ENCODE measurements at places on chromosomes 12 and 14.

DNA sequence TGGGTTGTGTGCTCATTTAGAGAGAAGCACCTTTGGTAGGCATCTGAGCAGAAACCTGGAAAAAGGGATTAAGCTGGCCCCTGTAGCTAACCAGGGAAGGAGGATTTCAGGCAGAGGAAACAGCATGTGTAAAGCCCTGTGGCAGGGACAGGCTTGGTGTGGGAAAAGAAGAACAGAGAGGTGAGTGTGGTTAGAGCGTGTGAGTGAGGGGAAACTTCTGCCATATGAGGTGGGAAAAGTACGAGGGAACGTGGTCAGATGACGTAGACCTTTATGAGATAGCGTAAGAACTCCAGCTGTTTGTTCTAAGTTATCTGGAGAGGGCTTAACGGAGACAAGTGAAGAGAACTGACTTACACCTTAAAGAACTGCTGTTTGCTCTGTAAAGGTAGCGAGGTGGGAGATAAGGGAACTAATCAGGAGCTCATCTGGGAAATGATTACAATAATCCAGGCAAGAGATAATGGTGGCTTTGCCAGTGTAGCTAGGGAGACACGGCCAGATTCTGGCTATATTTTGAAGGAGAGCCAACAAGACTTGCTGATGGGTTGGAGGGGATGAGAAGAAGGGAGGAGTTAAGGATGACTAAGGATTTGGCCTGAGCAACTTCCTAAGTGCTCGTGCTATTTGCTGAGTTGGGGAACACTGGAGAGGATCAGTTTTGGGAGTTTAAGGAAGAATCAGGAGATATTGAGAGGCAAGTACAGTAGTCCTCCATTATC is 234.0 kb downstream of the ETNK1 start:
- DNase-seq = no peak

DNA sequence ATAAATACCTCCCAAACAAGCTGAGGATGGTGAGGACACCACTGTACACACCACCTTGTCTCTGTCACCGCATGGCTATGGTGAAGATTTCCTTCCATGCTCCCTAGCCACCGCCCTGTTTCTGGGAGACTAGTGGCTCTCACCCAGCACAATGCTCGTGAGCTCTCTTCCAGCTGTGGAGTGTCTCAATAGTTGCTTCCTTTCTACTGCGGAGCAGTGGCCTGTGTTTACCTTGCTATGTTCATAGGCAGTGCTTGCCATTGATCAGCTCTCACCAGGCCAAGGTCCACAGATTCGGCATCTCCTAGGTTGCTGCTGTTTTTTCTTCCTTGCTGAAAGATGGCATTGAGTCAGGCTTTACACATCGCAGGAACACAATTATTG is 313.6 kb upstream of the RTL1 start:
- DNase-seq = no peak

DNA sequence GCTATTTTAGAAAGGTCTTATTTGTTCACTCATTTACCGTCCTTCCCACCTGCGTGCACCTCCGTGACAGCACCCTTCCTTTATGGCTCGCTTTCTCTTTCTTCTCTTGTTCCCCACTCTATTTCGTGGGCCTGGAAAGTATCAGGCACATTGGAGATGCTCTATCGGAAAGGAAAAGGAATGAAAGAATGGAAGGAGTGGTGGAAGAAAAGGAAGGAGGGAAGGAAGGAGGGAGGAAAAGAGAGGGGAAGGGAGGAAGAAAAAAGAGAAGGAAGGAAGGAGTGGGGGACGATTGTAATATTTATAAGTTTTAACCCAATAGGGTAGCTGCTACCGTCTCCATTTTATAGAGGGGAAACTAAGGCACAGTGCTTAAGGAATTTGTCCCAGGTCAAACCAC is 363.4 kb downstream of the CACNA1C start:
- DNase-seq = no peak

DNA sequence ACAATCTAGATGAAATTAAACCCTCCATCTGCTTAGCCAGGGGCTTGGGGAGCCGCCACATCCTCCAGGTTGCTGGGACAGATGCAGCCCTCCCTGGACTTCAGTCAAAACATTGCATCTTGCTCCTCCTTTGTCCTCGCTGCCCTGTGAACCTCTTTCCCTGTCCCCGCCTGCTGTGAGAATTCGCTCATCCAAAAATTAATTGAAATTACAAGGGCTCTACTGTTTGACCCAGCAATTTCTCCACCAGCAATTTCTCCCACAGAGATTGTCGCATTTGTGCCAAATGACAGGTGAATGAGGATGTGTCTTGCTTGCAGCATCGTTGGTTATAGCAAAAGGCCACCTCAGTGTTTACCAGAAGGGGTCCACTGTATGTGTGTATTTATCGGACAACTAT is 5.0 kb upstream of the POP5 start:
- DNase-seq = no peak

- no peak for DNase-seq
Measured at GRCh38 chr14:52031781-52032180, 37.1 kb downstream of the NID2 start.

DNA sequence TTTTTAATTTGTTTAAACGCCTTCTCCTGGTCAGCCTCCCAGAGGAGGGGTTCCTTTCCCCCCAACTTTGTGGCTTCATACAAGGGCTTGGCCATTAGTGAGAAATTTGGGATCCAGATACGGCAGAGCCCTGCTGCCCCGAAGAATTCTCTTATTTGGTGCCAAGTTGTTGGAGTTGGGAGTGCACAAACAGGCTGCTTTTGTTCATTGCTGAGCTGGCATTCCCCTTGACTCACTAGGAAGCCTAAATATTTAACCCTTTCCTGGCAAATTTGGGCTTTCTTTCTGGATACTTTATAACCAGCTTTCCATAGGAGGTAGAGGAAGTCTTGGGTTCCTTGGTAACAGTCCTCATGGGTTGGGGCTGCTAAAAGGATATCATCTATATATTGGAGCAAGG is 10.3 kb upstream of the ADAM21 start:
- no peak for DNase-seq

GRCh38 chr12:10167599-10167998 is 4.3 kb downstream of the OLR1 start:
- no peak for DNase-seq

- no peak for DNase-seq
Measured at GRCh38 chr12:113697104-113697503, 225.4 kb upstream of the LHX5 start.

- DNase-seq = no peak
Measured at GRCh38 chr12:28611449-28611848, 421.2 kb downstream of the CCDC91 start.

GRCh38 chr12:1796515-1797010 is 23.8 kb upstream of the LRTM2 start:
- DNase-seq = no peak

GRCh38 chr14:63051301-63051700 is 6.0 kb upstream of the KCNH5 start:
- DNase-seq = no peak

- peak; percentile 29 for DNase-seq
Measured at GRCh38 chr12:44127966-44128710, 292.3 kb downstream of the TMEM117 start.

DNA sequence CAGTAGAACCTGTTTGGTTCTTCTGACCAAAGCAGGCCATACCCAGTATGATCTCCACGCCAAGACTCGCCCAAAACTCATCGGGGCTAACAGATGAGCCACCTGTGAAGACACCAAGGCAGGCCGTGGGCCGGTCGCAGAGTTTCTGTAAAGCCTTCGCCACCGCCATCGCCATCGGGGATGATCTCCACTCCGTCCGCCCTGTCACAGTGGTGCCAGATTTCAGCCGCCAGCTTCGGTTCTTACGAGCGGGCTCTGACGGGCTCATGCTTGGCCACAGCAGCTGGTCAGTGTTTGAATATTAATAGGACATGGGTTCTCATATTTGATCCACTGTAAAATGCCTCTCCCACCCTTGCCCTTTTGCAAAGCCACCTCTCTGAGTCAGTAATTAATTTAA is 113.2 kb upstream of the TMEM132D start:
- no peak for DNase-seq

GRCh38 chr14:99790978-99791376 is 2.2 kb upstream of the EML1 start:
- no peak for DNase-seq

DNA sequence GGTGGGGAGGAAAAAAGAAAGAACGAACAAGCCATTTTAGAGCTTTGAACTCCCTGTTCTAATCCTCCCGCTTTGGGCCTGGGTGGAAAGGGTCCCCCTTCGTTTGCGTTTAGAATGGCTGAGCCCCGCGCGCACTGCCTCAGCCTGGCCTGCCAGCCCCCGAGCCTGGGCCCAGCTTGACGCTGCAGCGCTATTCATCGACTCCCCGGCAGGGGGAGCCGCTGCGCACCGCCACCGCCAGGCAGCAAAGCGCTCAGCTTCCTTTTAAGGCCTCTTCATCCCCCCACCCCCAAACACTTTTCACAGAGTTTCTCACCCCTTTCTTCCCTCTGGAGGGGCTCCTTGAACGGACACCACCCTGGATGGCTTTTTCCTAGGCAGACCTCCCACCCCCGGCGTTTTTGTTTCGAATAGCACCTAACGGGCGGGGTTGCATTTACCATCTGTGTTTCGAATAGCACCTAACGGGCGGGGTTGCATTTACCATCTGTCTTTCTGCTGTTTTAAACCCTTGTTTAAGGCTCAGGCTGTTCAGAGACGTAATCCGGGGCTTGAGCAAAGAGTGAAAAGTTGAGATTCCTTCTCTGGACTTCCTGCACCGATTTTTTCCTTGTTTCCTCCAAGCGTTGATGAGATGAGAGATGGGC is 56.4 kb upstream of the PIWIL1 start:
- peak; percentile 83 for DNase-seq

GRCh38 chr14:57863471-57863870 is 2.4 kb downstream of the SLC35F4 start:
- DNase-seq = no peak

GRCh38 chr14:81169711-81170103 is 51.1 kb downstream of the GTF2A1 start:
- DNase-seq = no peak

DNA sequence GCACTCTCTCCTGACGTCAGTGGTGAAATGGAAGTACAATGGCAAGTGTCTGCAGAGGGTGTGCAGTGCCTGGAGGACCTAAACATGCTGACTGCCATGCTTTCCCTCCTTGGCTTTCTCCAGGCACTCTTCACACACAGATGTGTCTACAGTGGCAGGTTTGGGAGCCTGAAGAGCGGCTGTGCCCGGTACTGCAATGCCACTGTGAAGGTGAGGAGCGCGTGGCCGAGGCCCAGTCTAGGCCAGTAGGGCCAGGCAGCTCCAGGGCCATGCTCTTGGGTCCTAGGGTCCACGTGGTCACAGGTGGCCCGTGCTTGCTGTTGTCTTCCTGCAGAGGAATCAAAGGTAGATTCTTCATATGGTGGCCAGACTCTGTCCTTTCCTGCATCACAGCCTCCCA is 81.4 kb downstream of the STAB2 start:
- DNase-seq = no peak

- no peak for DNase-seq
Measured at GRCh38 chr12:119372540-119372939, 38.0 kb downstream of the CCDC60 start.

DNA sequence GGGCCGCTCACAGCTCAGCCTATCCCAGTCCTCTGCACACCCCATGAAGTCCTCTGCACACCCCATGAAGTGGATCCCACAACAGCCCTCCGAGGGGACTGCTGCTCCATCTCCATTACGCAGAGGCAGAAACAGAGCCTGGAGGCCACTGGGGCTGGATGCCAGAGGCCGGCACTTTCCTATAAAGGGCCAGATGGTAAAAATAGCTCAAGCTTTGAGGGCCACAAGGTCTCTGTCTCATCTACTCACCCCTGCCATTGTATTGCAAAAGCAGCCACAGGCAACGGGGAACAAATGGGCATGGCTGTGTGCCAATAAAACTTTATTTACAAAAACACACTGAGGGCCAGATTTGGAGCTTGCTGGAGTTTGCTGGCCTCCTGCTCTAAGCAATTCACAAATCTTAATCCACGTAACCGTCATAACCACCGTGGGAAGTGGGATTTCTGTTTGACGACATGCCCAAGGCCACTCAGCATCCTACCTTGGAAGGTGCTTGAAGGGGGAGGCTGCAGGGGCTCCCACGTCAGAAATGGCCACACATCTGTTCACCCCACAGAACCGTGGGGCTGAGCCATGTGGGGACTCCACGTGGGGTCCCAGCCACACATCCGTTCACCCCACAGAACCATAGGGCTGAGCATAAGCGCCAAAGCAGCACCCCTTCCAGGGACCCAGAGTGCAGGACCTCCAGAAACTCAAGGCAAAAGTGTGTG is 92.0 kb downstream of the NCOR2 start:
- no peak for DNase-seq
